ENCODE measurements at places on chromosomes 12 and 14.
A peak's percentile ranks its signal among the peaks of the same experiment; 100 is the strongest.

- DNase-seq, result no peak
Observed at GRCh38 chr12:132411457-132411856, 78.5 kb upstream of the FBRSL1 start.

GRCh38 chr14:33356181-33356580 lies 417.5 kb downstream of the NPAS3 start:
- DNase-seq, result peak; percentile 57

DNA sequence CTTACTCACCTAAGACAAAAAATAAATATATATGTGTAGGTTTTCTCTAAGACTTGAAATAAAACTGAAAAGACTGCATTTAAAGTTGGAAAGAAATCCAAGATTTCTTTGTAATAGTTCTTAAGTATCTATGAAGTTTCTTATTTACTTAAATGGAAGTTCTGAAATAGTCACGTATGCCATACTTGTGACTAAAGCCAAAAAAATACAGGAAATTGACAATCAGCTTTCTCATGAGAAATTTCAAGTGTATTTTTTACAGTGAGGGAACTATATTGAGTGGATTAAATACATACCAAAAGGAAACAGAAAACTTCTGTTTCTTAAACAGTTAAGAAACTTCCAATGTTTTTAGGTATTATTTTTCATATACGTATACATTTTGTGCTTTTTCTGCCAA lies 188.1 kb downstream of the DPY19L2 start:
- no peak for DNase-seq

- no peak for DNase-seq
Observed at GRCh38 chr12:23217158-23217557, 592.2 kb downstream of the ETNK1 start.

DNA sequence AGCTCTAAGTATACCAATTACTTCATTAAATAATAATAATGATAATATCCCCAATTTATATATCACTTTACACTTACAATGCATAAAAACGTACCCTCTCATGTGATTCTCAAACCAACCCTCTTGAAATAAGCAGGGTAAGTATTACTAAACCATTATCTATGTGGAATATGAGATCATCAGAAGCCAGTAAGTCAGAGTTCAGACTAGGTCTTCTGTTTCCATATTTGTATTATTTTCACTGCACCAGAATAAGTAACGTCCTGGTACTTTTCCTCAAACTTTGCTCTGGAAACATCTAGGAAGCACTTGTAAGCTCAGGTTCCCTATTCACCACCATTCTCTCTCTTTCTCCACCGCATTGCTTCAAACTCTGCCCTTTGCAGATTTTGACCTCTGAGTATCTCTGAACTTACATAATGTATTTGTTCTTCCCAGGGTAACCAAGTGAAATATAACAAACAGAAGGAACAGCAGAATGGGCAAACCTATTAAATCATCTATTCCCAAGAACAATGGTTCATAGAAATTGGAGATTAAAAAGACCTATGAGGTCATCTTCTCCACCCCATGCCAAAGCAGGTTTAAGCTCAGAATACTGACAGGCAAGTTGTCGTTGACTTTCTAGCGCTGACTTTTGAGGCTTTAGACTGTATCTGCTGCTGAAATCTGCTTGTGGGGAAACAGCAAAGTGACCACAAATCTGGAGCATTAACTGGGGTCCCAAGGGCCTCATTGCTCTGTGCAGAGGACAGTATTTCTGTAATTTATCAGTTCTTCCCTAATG lies 161.3 kb upstream of the FAR2 start:
- DNase-seq, result no peak

DNA sequence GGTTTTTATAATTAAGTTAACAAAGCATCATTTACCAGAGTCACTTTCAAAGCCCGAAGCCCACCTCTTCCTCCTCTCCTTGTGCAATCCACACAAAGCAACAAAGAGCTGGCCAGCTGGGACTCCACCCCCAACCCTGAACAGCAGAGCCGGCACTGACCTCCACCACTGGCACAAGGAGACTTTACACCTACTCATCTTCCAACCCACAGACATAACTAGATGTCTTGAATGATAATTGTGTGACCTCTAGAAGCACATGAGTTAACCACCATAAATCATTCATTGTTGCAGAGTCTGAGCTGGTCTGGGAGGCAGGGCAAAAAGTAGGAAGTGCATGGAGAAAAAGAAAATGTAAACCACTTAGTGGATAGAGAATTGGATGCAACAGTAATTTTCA lies 72.2 kb downstream of the ST8SIA1 start:
- peak; percentile 73 for DNase-seq

DNA sequence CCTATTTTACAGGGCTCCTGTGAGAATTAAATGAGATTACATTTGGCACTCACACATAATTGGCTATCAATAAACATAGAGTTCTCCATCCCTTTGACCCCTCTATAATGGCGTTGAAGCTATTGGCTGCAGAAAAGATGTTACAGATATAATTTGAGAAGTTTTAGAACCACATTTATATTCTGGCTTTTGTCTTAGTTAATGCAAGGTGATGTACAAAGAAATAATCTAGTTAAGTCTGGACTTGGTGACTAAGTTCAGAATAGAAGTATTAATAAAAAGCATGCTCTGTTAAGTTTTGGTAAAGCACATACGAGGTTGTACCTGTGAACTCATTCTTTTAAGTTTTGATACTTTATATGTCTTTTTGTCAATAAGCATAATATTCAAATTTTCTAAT lies 187.1 kb upstream of the HMGA2 start:
- DNase-seq, result no peak

- DNase-seq, result no peak
Observed at GRCh38 chr12:11133162-11133561, 1.3 kb downstream of the TAS2R30 start.

DNA sequence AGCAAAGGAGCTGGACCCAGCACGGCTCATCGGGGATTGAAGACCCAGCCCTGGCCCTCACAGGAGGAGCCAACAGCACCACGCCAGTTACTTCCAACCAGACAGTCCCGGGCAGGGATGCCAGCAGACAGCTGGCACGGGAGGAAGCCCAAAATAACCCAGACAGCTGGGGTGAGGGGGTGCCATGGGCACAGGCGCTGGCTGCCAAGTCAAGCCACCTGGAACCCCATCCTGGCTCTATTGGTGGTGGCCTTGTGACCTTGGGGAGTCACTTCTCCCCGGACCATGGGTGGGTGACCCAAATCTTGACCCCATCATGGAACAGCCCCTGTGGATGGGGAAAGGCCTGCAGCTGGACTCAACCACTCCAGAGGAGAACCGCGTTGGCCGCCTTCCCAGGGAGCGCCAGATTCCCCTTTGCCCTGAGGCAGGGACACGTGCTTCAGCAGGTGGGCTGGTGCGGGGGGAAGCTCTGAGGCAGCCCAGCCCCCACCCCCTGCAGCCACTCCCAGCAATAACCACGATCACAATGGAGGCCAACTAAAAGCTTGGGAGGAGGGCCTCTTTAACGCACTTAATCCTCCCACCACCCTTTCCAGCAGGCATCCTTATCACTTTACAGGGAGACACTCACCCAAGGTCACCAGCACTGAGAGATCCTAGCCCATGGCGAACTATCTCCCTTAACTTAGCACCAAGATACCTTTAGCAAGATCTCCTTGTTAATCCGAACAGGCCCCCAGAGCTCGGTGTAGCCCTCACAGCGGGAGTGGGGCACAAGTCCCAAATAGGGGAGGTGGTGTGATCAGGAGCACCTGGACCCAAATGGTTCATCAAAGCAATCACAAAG lies 4.7 kb upstream of the RHOF start:
- DNase-seq, result no peak

- DNase-seq, result no peak
Observed at GRCh38 chr14:91396959-91397815, 20.4 kb downstream of the CCDC88C start.

- DNase-seq, result peak; percentile 80
Observed at GRCh38 chr12:102462795-102463465, 17.4 kb downstream of the IGF1 start.

DNA sequence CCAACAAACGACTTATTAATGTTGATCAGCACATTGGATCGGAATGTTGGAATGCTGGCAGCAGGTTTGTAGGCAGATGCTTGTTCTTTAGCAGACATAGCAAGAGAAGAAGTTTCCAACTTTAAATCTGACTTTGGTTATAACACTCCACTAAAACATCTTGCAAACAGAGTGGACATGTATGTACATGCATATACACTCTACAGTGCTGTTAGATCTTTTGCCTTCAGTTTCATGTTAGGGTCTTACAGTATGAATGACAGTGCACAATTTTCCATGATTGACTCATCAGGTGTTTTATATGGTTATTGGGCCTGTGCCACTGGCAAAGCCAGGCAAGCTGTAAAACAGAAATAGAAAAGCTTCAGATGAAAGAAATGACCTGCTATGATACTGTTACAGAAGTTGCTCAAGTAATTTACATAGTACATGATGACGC lies 14.3 kb upstream of the DHRS7 start:
- peak; percentile 53 for DNase-seq

GRCh38 chr12:101737476-101737875 lies 1.8 kb downstream of the SYCP3 start:
- DNase-seq, result no peak

DNA sequence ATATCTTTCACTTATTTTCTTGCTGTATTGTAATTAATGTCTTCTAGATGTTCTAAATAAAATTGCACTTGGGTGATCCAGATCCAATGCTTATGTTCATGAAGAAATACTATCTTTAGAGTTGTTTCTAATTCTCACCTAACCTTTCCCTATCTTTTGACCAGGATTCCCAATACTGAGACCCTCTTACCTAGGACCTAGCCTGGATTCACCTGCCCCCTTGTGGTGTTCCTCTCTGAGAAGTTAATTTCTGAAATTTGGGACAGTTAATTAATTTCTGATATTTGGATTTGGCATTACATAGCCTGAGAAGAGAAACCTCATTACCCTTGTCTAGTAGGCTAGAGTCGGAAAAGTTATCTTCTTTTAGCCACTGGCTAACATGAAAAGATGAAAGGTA lies 29.5 kb downstream of the FOXA1 start:
- no peak for DNase-seq

GRCh38 chr14:87334997-87335685 lies 657.8 kb downstream of the GALC start:
- no peak for DNase-seq

GRCh38 chr14:70027785-70028428 lies 148.7 kb downstream of the SMOC1 start:
- DNase-seq, result no peak

DNA sequence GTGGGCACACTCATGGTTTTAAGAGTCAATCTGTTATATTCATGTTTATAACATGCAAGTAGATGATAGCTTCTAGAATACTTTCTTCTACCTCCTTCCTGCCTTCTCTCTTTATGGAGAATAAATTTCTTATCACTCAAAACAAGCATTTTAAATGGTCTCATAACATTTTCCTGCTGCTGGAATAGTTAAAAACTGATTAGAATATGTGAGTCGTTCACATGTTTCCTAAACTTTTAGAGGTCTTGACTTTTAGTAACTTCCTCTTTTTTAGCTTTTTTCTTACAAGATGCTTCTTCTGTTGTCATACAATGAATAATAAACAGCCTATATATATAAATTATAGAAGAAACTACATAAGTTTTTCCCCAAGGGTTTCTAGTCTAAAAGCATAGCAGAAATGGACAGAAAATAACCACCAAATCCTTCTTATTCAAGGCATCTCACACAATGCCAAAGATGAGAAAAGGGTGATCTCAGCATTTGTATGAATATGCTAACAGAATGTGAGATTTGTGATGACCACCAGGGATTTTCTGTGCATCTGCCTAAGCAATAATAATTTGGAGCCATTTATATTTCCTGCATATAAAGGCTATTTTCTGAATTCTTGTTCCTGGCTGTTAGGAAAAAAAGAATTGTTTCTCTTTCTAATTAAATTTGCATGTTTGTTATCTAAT lies 127.8 kb downstream of the DAAM1 start:
- DNase-seq, result no peak

GRCh38 chr14:23620177-23620702 lies 15.9 kb upstream of the DHRS2 start:
- no peak for DNase-seq

GRCh38 chr14:95833429-95833828 lies 43.2 kb upstream of the TUNAR start:
- DNase-seq, result no peak

- peak; percentile 6 for DNase-seq
Observed at GRCh38 chr14:20662968-20663732, 21.2 kb upstream of the RNASE4 start.

DNA sequence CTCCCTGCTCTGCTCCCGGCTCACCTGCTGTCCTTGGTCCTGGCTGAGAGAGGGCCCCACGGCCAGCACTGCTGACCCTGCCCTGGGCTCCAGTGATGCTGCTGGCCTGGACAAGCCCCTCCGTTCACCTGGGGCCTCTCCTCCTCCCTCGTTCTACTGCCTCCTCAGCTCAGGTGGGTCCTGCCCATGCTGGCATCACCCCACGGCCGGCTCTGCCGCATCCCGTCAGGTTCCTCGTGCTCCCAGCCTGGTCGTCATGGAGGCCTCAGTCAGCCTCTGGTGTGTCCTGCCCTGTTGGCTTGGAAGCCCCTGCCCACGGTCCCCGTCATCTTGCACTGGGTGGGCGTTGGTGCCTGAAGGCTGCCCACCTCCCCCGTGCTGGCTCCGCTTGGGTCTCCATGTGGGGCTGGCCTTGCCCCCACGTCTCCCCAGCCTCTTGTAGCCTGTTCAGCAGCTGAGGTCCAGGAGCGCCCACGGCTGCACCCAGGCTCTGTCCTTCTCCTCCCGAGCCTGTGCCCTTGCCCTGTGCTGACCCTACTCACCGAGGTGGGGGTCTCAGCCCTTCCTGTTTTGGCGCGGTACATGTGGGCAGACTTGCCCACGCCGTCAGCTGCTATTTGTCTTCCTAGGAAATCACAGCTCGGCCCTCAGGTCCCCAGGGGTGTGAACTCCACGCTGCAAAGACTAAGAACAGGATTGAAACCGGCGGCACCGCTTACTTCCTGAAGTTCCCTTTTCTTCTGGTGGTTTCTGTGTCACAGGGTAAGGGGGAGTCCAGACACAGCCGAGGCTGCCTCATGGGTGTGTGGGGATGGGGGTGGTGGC lies 121.6 kb downstream of the TMEM121 start:
- DNase-seq, result no peak

GRCh38 chr12:12992418-12993130 lies 7.5 kb downstream of the HEBP1 start:
- DNase-seq, result peak; percentile 85

GRCh38 chr12:42792265-42792664 lies 202.7 kb upstream of the PRICKLE1 start:
- no peak for DNase-seq

GRCh38 chr12:111309584-111309983 lies 59.3 kb downstream of the PHETA1 start:
- DNase-seq, result no peak

DNA sequence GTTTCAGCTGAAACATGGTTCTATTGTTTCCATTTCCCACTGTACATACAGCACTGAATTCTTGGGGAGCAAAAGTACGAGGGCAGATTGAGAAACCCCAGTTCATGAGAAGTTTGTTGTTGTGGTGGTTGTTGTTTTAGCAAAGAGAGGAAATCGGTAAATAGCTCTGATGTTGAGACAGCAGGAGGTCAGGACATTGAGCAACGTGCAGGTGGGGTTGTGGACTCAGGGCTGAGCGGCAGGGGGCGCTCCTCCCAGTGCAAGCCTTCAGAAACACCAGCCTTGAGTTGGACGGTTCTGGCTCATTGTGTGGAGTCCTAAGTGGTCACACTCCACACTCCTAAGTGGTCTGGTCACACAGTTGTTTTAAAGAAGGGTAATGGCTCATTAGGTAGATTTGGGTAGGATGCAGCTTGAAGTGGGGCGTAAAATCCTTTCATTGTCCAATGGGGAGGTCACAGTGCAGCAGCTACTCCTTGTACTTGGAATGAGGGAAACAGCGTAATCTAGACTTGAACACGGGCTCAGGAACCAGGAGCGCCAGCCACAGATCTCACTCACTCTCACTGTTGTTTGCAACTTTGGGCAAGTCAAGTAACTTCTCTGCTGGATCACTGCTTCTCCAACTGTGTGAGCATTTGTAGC lies 14.5 kb upstream of the PWP1 start:
- no peak for DNase-seq
